Mucosa of descending colon (tissue), 3 donors: ENCODE measurements at places on chromosomes 1 and 21.
A peak's percentile ranks its signal among the peaks of the same experiment; 100 is the strongest.

DNA sequence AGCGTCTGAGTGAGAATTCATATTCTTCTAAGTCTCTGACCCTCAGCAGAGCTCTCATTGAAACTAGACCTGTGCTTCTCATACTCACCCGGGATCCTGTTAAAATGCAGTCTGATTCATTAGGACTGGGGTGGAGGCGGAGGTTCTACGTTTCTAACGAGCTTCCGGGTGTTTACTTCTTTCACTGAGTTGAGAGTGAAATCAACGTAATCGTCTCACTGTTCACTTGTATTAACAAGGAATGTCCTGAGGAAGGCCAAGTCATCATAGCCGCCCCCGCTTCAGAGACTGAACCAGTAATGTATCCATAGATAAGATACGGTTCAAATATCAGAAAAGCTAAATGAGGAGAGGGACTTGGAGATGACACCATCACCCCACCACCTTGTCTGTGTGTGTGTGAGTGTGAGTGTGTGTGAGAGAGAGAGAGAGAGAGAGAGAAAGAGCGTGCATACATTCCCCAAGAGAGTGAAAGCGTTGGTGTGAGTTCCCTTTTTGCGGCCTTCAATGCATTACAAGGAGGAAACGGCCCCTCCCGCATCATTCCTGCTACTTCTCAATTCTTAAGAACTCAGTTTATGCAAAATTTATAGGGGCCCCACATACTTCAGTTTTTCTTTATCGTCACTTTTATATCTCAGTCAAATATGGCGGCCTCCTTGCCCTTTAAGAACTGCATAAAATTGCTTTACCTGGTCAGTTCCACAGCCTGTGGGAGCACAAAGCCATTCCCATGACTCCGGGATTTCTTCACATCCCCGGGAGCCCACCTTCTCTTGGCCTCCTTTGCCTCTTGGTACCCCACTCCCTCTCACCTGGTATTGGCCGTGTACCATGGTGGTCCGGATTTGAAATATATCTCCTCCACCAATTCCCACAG is 19.8 kb downstream of the KMO start:
- no peak for DNase-seq

- peak; percentile 70 for DNase-seq
These were observed 1.2 kb downstream of the PIGP start for GRCh38 chr21:37071561-37072273.

DNA sequence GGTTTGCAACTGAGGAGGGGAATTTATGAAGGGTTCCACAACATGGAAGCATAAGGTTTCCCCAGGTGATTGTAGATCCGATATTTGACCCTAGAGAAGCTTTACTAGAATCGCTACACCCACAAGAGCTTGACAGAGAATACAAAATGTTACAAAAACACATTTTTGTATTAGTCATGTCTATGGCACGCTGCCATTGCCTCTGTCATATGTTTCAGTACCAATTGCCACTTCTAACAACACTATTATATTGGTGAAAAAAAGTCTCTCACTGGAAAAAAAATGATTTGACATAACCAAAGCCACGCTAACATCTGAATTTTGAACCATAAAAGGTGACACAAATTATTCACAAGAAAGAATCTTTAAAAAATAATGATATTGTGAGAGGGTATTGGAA is 214.5 kb downstream of the KCNT2 start:
- DNase-seq: peak; percentile 5

DNA sequence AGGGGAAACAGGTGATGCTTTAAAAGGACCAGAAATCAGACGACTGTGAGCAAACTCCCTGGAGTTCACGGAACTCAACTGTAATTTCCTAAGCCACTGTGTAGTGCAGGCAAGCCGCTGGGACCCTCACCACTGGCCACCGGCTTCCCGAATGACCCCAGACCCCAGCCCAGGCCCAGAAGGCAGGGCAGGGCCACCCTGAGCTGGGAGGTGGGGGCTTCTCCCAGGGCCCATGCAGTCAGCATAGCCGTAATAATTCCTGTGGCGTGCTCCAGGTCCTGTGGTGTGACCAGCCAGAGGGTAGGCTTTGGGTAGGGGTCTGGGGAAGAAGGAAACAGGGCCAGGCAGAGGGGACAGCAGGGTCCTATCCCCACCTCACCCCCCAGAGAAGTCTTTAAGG is 3.5 kb upstream of the ARF1 start:
- no peak for DNase-seq

- no peak for DNase-seq
These were observed 13.8 kb upstream of the SEC16B start for GRCh38 chr1:177983482-177984135.

DNA sequence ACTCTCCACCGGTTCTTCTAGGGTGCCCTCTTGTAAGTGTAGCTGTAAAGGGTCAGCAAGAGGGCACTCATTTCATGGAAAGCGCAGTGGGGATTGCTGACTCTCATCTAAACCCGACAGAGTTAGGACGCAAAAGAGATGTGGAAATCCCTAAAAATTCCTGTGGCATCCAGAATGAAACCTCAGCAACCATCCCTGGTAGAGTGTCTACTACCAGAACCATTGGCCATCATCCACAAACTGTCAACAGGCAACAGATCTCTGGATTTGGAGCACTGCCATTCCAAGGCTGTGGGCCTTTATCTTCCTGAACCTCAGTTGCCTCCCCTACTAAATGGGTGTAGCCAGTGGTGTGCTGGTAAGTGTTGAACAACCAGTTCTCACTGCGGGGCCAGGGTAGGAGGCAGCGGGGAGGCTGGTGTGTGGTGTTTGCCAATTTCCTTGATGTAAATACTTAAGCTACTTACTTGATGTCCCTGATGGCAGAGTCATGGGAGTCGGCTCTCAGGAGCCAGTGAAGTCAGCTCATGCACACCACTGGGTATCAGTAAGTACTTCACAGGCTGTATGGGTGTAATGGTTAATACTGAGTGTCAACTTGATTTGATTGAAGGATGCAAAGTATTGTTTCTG is 195.8 kb downstream of the KAZN start:
- DNase-seq: no peak

DNA sequence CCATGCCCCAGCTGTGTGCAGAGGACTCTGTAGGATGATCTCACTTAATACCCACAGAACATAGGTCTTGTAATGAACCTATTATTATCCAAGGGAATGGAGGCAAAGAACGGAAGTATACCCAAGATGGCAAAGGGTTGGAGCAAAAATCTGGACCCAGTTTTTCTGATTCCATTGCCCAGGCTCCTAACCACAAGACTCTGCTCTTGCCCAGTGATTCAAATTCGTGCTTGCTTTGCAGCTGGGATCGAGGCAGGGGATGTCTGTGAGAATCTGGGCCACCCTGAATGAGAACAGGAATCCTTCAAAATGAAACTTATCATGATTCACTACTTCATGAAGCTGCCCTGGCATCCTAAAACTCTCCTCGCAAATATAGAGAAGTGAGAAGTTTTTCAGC is 97.5 kb upstream of the KCNJ6 start:
- DNase-seq: no peak

GRCh38 chr1:232835166-232835565 is 29.9 kb downstream of the MAP10 start:
- no peak for DNase-seq

DNA sequence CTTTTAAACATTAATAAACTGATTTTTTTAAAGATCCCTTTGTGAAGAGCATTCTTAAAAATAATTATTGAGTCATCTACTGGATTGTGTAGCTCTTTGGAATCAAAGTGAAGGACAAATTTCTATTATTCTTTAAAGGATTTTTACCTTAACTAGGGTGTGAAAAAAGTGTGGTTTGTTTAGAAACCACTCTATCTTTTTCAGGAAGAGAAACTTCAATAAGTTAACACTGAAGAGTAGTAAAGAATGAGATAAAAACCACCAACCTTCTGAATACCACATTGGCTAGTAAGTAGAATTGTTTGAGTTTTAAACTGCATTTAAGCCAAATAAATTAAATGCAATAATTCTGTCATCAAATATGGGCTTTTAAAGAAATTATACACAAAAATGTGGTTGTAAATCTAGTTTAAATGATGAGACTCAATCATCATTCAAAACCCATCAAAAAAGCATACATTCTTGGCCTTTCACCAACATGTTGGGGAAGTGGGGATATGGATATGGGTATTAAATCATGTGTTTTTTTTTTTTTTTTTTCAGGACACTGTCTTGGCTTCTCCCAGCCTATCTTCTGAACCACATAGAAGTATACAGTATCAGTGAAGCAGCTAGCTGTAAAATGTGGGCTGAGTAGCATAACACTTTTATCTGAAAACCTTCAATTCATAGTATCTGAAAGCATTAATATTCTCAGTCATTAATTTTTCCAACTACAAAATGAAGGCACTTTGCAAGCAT is 4.8 kb downstream of the S1PR1 start:
- no peak for DNase-seq

DNA sequence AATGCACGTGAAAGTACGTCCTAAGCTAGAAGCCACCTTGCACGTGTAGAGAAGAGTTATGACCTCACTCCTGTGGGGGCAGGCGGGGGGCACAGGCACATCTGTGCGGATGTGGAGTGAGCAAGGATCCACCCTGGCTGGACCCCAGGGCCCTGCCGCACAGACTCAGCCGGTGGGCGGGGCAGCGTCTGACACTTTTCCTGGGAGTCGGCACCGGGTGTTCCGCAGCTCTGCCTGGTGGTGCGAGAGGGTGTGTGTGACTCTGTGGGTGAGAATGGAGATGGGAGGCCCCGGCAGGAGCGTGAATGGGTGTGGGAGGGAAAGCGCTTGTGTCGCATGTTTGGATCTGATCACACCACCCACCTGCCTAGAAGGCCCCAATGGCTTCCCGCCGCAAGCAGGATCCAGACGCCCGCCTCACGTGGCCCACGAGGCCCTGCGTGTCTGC is 29.5 kb downstream of the RAP1GAP start:
- DNase-seq: no peak

GRCh38 chr1:33473900-33474299 is 1.5 kb downstream of the ZSCAN20 start:
- DNase-seq: no peak

DNA sequence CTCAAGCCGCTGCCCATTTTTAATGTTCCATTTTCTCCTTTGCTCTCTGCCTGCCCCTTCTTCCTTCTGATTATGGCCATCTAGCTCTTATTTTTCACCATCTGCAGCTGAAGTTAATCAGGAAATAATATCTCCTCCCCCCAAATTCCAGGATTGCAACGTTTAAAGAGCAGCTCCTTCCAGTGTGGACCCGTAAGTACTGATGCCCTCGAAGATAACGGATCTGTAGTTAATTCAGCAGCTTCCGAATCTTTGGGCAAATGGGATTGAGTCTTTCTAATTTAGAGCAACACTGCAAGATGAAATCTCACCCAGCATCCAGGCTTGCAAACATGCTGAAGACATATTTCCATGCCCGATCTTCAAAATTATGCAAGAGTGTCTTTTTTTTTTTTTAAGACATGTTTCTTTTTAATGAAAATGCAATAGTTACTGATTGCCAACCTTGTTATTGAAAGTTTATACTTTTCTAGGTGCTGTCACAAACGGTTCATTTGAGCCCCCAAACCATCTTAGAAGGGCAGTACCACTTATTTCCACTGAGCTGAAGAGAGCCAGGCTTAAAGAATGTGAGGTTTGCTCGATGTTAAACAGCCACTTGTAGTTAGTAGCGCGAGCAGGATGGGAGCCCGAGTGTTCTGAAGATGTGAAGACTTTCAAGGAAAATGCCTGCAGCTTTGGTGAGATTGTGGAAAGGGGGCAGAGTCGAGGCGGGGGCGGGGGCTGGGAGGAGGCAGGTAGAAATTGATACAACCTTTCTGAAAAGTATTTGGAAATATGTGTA is 10.9 kb upstream of the RCAN3 start:
- DNase-seq: no peak

- peak; percentile 32 for DNase-seq
These were observed 99.7 kb downstream of the PRDM2 start for GRCh38 chr1:13799502-13800283.

DNA sequence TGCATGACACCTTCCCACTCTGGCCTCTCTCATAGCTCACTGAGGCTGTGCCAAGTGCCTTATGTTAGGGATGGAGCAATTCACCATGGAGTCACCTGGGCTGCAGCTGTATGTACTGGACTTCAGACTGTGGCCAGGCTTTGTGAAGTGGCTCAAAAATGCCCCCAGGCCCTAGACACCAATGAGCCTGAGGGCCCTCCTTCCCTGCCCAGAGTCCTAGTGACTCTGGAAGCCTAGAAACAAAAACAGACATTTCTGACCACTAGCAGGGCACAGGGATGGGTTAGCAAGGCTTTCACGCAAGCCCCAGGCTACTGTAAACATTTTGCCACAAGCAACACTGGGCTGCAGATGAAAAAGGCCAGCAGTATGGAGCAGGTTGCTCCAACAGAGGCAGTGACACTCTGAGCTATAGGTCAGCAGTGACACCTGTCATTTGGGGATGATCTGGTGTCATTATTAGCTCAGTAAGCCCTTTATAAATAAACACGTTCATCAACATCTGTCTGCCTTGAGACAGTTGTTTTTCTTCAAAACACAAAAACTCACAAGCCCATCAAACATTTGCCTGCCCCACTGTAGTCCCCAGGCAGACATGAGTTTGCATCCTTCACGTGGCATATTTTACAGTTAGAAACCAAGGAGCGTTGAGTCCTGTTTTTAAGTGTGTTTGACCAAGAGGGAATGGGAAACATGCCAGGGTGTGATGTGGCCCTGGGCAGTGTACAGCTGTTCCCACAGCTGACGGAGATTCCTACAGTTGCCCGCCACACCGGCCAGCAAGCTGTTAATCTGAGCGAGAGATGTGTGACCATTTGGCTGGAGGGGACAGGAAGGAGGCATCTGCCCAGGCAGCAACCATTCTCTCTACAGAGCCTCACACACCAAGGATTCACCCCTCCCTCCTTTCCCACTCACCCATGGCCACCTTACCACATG is 66.8 kb downstream of the KCNN3 start:
- no peak for DNase-seq

DNA sequence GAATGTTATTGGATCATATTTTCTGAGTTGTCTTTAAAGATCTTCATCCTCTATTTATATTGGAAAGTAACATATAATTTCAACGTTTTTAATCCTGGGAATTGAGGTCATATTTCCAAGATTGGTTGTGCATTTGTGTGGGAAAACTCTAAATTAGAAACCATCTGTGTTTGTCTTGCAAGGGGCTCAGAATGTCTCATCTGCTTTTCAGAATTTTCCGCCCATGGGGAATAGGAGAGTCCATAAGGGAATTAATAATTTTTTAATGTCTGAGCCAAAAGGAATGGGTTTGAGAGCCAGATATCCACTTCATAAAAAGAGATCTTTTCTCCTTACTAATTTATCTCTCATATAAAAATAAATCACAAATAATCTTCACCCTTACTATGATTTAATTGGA is 84.8 kb upstream of the MAP1LC3C start:
- no peak for DNase-seq

DNA sequence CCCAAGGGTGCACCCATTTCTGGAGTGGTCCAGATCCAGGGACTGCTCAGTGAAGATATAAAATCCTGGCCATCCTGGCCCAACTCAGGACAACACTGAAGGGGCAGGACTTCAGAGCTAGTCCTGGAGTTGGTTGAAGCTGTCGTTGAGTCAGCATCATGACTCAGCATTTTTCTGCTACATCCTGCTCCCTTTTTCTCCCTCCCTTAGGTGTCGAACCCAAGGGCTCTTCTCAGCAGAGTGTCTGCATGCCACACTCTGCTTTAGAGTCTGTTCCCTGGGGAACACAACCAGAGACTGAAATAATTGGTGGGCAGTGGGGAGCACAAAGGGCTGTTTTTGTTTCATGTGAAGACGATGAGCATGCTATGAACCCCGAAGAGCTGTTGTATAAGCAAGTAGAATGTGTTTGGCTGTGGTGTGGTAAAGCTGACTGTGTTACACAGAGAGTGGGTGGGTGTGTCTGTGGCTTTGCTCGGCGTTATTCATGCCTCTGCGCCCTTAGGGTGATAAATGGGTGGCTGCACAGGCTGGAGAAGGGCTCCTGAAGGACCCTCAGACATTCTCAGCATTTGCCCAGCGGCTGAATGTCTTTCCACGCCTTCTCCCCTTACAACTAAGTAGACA is 167.2 kb downstream of the CYYR1 start:
- DNase-seq: peak; percentile 2
